ENCODE measurements at places on chromosomes 5 and 9. TPM values are rescaled to one million over a fixed set of nuclear protein-coding genes. Genes with fewer than 3 reads are reported as not detected.

The COL5A1 gene
- 127 TPM for total RNA-seq

The SRD5A1 gene
- 8.5 TPM for total RNA-seq

The FOXI1 gene
- not detected for total RNA-seq

The FCN2 gene
- not detected for total RNA-seq

The NEUROG1 gene
- not detected for total RNA-seq

The NEURL1B gene
- 17.3 TPM for total RNA-seq

The MEF2C gene
- total RNA-seq: 94.0 TPM

The ST8SIA4 gene
- total RNA-seq: 7.0 TPM

The MAP1B gene
- 1,045 TPM for total RNA-seq

The CCL21 gene
- not detected for total RNA-seq

The COMMD10 gene
- 12.6 TPM for total RNA-seq

The ABLIM3 gene
- 41.2 TPM for total RNA-seq

The PCDHB4 gene
- 14.5 TPM for total RNA-seq

The ZNF883 gene
- total RNA-seq: 0.95 TPM

The CCDC192 gene
- not detected for total RNA-seq

The PDE6A gene
- not detected for total RNA-seq

The PTGES gene
- 2.2 TPM for total RNA-seq

The TMC1 gene
- not detected for total RNA-seq

The TAL2 gene
- total RNA-seq: not detected

The SNX30 gene
- 36.3 TPM for total RNA-seq

The WDR70 gene
- 18.0 TPM for total RNA-seq

The NUTM2G gene
- total RNA-seq: not detected

The ITK gene
- total RNA-seq: 8.2 TPM

The STPG3 gene
- total RNA-seq: not detected

The SHOC1 gene
- not detected for total RNA-seq

The ZNG1A gene
- 27.3 TPM for total RNA-seq

The MEGF10 gene
- total RNA-seq: 0.21 TPM

The FOXD4 gene
- total RNA-seq: not detected

The NFIB gene
- total RNA-seq: 54.8 TPM

The FAM78A gene
- 5.0 TPM for total RNA-seq

The INSL4 gene
- total RNA-seq: not detected

The MRPL36 gene
- total RNA-seq: 26.9 TPM

The N4BP3 gene
- total RNA-seq: 0.07 TPM

The UBE2QL1 gene
- 3.5 TPM for total RNA-seq
